Hypothalamus (tissue), 51 donors: ENCODE measurements at places on chromosomes 2 and 18.
A peak's percentile ranks its signal among the peaks of the same experiment; 100 is the strongest.

DNA sequence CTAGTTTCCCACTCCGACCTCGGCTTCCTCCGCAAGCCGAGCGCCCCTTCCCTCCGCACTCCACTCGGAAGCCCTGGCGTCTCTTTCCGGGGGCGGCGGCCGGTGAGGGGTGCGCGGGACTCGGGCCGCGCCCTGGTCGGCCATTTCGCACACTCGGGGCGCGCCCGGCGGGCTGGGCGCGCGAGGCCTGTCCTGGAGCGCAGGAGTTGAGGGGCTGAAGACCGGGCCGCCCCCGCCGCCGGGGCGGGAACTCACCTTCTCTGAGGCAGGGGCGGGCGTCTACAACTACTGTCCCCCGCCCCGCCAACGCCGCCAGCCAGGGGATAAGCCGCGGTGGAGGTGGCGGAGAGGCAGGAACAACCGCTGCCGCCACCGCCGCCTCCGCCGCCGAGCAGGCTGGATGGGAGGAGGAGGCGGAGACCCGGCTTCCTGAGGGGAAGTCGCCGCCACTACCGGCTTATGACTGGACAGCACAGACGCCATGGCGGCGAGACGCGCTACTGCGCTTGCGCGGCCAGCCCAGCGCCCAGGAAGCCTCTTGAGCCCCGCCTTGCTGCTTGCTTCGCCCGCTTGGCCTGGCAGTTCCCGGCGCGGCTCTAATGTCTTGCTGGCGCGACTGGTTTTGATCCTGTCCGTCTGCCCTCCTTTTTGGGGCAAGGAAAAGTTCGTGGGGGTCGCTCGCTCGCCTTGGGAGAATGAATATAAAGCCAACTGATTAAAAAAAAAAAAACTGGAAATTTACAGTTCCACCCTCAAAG is at the start of gene KRCC1:
Gene KRCC1, minus strand, starts transcription at position 413 of the 758 bp plus-strand sequence. CDS start 27,220 bp downstream, outside the sequence.
- DNase-seq: peak; percentile 97

GRCh38 chr2:105765415-105766299 is 20.9 kb downstream of the NCK2 start:
- DNase-seq: no peak

DNA sequence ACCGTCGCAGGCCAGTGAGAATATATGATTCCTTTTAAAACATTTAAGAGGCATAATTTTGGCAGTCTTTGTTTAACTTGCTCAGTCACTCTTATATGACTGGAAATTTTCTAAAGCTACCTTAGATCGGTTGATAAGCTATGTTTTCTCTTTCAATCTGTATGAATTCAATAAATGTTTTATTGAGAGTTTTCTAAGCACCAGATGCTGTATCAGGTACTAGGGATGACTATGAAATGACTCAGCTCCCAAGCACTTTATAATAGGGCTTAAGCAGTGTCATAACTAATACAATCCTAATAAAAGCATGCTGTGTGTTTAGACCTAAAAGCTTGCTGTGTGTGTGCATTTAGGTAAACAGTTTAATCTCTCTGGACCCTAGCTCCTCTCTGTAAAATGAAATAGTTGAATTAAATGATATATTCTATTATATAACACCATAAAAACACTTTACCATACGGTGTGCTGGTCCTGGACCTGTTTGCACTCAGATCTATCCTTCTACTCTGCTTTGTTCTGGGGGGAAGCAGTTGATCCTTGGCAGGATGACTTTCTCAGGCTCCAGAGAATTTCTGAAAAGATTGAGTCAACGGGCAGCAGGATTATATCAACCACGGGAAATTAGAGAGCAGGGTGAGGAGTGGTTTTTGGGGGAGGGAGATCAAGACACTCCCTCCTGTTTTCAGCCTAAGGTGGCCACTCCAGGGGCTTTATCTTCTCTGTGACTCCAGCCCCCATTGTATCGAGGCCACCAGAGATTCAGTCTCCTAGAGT is 26.1 kb upstream of the SLC38A11 start:
- DNase-seq: no peak

- peak; percentile 58 for DNase-seq
Observed at GRCh38 chr2:26144953-26145680, 27.8 kb upstream of the GAREM2 start.
